Spinal cord (tissue), 10 donors: ENCODE measurements at places on chromosomes 1 and 21.

DNA sequence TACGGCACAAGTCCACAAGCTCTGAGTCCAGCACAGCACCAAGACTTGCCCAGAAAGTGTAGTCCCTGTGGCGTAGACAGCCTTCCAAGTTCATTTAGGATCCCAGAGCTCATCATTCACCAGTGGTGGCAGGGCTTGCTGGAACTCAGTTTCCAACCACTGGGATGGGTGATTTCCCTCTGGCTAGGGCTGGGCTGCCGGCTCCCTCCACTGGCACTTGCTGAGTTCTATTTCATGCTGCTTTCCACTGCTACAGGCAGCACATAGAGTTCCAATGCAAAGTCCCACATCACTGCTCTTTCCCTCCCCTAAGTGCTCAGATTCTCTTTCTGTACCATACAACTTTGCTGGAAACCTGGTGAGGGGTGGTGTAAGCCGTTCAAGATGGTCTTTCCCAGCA lies 510.3 kb upstream of the TMPRSS15 start:
- no peak for DNase-seq

- DNase-seq: no peak
Measured at GRCh38 chr1:53166366-53166765, 23.9 kb upstream of the SLC1A7 start.

DNA sequence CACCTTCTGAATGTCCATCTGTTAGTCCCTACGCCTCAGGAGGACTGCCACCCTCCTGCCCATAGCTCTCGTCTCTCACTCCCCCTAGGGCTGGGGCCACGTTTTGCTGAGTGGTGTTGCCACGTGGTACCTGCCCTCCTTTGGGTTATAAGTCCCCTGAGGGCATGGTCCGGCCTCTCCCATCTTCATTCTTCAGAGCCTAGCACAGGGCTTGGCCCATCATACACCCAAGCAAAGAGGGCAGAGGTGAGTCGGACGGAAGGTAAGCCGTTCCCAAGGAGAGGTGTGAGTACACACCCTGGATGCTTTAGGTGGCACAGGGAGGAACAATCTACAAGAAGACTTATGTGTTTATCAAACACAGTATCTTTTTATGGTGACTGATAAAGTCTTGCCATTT lies 10.9 kb downstream of the PADI2 start:
- no peak for DNase-seq

DNA sequence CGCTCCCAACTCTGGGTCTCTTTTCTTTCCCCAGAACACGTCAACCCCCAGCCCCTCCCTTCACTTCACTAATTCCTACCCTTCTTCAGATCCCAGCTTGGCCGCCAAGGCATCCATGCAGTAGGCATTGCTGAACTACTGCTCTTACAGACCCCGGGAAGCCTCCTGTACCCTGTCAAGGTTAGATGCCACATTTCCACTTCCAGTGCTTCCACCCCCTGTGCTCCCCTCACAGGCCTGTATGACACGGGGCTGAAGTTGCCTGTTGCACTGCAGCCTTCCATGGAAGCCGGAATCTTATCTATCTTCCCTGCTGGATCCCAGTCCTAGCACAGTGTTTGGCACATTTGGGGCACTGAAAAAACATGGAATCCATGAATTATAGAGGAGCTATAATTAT lies 99.0 kb upstream of the SOD1 start:
- DNase-seq: no peak

DNA sequence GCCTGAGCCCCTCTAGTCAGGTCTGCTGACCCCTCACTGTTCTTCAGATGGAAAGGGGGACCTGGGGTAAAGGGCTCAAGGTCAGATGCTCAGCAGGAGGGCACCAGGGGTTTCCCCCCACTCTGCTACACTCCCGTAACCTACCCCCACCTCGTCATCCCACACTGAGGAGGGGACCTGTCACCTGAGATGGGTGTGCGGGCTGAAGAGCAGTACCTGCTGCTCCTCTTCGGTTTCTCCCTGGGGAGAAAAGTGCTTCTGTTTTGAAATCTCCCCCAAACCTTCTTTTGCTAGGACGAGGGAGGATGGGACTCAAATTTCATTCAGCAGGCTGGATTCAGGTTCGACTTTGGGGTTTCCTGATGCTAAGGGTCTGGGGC lies 65.2 kb downstream of the SYT2 start:
- no peak for DNase-seq

DNA sequence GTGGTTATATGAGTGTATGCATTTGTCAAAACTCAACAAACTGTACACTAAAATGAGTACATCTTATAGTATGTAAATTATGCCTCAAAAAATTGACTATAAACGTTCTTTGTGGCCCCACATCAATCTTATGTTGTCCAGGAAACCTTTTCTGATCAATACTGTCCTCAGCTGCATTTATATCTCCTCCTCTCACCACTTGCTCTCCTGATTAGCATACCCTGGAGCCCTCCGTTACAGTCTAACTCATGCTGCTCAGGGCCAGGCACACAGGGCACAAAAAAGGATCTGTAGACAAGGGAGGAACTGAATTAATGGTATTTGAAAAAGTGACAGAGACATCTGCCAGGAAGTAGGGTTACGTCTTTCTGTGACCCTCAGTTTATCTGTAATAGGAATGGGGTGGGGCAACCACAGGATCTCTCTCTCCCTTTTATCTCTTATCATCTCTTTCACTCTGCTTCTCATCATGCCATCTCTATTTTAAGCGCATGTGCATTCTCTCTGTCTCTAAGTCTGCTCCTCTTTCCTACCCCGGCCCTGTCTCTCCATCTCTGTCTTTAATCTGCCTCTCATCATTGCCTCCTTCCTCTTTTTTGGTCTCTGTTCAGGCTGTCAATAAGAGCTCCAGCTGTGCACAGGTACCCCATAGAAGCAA lies 7.0 kb upstream of the TAL1 start:
- DNase-seq: no peak

GRCh38 chr1:54227091-54227602 lies 27.2 kb downstream of the MRPL37 start:
- no peak for DNase-seq

GRCh38 chr1:163069655-163070277 lies 605 bp downstream of the RGS4 start:
- DNase-seq: no peak

- no peak for DNase-seq
Measured at GRCh38 chr1:217889401-217889800, 258.3 kb downstream of the SPATA17 start.

GRCh38 chr1:93448292-93448982 lies 519 bp downstream of the FNBP1L start:
- DNase-seq: peak; percentile 38

DNA sequence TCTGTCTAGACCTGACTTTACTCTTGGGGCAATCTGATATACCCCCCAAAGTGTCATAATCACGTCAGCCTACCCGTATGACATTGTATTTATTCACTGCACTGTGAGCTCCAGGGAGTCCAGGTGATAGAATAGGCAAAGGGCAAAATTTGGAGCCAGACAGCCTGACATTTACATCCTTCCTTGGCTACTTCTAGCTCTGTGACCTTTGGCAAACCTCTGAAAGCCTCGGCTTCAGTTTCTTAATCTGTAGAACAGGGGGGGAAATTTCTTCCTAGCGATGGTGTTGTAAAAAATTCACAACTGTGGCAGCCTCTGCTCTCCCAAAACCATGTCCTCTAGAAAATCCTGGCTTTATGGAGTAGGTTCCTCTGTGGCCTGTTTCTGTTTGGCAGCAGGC lies 240.9 kb downstream of the KIF26B start:
- no peak for DNase-seq

- DNase-seq: peak; percentile 43
Measured at GRCh38 chr1:98661544-98662355, at the start of gene SNX7. SNX7 (plus strand) TSS chr1:98661721; CDS start chr1:98661732, 11 bp downstream.

DNA sequence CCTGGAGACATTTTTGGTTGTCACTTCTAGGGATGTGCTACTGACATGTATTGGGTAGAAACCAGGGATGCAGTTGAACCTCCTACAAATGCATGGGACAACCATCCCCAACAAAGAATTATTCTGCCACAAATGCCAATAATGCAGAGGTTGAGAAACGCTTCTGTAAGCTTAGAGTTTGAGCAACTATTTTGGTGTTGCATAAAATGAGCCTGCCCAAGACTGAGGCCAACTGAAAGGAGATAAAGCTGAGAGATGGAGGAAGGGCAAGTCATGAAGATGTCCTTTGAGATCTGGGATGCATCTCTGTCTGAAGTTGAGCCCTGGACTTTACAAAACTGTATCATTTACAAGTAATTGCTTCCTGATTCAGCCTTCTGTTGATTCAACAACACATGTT lies 106.9 kb downstream of the KCNJ15 start:
- DNase-seq: no peak

DNA sequence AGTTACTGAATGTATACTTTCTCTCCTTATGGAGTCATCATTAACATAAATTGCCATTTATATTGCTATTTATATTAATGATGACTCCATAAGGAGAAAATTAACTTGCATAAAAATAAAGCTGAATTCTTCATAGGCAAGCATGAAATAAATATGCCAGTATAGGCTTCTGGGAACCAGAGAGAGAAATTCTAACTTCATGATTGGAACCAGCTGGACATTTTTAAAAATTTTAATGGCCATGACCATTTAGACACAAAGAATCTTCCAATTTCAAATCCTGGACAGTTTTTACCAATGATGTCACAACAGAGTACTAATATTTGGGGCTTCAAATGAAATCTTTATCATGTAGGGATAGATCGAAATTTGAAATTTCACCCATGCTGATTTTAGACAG lies 268.7 kb downstream of the PTGER3 start:
- no peak for DNase-seq

DNA sequence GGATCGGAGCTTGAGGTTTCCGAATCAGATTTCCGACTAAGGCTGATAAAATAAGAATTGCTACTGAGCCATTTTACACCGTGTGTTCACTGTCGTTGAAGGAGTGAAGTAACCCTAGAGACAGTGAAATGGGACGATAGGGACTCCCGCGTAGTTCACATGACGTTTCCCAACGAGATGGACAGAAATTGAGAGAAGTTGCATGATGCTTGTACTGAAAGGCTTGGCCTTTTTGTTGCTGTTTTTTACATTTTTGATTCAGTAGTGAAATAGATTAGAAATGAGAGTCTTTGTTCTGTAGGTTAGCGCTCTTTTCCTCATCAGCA lies 1.2 kb downstream of the KHDRBS1 start:
- peak; percentile 28 for DNase-seq

GRCh38 chr1:231393668-231394067 lies 28.4 kb downstream of the EGLN1 start:
- no peak for DNase-seq

DNA sequence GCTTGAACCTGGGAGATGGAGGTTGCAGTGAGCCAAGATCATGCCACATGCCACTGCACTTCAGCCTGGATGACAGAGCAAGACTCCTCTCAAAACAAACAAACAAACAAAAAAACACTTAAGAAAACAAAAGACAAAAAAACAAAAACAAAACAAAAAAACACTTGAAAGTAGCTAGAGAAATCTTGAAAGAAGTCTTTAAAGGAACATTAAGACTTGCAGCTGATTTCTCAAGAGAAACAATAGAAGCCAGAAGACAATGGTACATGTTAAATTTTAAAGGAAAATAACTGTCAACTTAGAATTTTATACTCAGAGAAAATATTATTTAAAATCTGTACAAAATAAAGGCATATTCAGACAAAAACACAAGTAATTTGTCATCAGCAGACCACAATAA lies 71.3 kb downstream of the HLX start:
- DNase-seq: no peak

- DNase-seq: no peak
Measured at GRCh38 chr1:179663810-179664209, 72.2 kb downstream of the TDRD5 start.

GRCh38 chr1:7408771-7409150 lies 362.3 kb upstream of the VAMP3 start:
- no peak for DNase-seq

GRCh38 chr1:223707256-223708000 lies 4.9 kb upstream of the CAPN2 start:
- DNase-seq: no peak
